Stimulated activated CD4-positive, alpha-beta T cell treated with anti-CD3 and anti-CD28 coated beads, Interleukin-12 subunit alpha, Interleukin-12 subunit beta, amount 100 ng/mL, for 24 hours (primary cell): ENCODE measurements at places on chromosomes 13 and 19.

DNA sequence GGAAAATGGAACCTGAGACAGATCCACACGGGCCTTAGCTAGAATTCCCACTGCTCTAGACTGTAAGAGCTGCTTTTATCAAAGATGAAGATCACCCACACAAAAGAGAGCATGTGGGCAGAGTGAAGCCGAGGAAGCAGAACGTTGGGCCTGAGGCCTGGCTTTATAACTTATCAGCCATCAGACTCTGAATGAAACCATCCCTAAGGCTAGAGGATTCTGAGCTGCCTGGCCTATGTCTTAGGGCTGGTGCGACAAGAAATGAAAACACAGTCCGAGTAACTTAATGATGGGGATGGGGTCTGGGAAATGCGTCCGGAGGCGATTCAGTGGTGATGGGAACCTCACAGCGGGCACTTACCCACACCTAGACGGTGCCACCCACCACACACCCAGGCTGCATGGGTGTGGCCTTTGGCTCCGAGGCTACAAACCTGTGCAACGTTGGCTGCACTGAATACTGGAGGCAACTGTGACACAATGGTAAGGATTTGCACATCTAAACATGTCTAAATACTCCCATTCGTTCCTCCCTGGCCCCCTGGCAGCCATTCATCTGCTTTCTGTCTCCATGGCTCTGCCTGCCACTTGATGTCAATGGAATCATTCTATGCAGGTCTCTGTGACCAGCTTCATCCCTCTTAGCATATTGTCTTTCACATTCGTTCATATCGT is 62.0 kb downstream of the SLC15A1 start:
- no peak for DNase-seq

- no peak for DNase-seq
Observed at GRCh38 chr19:5450482-5451126, 4.6 kb upstream of the ZNRF4 start.

DNA sequence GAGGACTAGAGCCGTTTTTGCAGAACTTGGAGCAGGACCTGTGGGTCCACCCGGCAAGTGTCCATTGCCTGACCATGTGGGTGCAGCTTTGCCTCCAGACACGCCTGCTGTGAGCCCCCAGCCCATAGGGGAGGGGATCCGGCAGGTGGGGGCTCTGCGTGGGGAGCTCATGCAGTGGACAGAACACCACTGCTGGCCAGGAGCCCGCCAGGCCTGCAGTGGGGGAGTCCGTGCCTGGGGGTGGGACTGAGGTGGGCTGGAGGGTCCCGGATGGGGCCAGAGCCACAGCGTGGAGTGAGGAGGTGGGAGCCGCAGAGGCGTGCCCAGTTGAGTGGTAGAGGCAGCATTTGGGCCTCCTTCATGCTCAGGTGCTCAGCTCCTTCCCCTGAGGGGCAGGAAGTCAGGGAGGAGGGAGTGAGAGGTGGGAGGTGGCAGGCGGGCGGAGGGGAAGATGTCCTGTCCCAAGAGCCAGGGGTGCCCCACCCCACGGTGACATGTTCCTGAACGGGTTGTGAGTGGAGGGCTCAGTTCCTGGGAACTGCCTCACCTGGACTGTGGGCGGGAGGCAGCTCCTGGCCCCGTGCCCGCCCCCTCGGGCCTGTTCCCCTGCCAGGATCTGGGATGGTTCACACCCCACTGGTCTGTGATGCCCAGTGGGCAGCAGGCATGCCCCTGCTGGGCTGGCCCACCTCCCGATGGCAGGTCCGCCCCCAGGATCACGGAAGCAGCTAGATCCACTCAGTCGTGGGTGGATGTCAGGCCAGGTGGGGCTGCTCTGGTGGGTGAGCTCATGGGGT is 8.8 kb downstream of the ADAT3 start:
- DNase-seq: no peak

DNA sequence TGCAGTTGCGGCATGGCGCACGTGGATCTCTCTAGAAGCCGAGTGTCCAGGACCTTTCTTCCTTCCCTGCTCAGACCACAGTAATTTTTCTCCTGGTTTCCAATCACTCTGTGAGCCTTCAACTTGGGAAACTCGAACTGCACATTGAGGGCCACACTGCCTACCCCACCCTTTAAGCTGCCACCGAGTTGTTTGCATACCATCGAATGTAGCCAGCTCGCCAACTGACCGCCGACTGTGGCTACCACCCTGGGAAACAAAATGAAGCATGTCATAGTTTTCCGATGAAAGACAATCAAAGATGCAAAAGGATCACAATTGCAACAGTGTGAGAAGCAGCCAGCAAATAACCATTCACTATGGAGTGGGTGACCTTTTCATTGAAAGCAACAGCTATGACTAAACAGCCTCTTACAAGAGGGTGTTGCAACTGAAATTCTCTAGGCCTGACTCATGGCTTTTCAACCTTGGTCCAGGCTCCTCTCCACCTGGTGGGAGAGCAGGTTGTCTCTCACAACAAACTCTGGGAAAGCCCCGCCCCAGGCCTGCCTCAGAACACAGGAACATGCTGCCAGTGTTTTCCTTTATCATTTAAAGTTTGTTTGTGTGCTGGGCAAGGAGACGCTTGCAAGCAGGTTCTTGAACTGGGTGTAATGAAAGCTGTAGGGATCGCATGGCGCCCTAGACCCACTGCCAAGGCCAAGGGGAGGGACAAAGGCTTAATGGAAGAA is 141.7 kb upstream of the SERP2 start:
- DNase-seq: no peak

DNA sequence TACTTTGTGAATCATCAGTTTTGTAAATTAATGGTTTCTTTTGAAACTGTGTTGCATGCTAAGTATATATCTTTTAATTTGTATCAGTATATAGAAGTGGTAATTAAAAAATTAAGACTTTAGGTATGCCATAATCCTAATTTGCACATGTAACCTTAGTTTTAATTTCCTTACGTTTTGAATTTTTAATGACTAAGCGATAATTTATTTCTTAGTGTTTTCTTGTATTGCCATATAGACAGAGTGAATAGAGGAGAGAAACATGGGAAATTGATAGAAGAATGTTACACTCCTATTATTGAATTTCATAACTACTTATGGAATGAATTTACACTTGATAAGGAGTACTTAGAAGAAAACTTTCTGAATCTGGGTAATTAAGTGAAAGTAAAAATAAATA is 29.5 kb downstream of the LPAR6 start:
- DNase-seq: no peak

DNA sequence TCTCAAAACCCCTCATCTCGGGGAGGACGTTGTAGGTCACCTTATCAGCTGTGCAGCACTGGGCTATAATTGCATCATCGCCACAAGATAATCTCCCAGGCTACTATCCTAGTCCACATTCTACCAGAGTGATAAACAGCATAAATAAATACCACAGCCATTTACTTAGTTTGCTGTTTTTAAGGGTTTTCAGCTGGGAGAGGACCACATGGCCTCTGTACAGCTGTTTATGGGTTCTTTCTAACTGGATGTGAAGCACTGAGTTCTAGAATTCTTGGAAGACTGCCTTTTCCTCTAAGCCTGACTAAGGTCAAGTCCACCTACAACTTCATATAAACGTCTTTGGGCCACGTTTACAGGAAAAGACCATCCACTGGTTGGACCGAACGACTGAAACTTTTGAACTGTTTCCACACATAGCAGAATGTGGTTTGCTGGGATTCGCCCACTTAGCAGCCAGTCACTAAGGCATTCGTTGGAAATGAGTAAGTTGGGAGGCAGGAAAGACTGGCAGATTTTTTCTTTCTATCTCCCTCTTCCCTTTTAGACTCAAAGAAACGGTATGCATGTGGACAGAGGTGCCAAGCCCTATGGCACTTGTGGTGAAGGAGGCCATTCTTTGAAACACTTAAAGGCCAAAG is 752.5 kb upstream of the SGCG start:
- no peak for DNase-seq

- no peak for DNase-seq
Observed at GRCh38 chr19:17733127-17733526, 13.8 kb downstream of the MAP1S start.

DNA sequence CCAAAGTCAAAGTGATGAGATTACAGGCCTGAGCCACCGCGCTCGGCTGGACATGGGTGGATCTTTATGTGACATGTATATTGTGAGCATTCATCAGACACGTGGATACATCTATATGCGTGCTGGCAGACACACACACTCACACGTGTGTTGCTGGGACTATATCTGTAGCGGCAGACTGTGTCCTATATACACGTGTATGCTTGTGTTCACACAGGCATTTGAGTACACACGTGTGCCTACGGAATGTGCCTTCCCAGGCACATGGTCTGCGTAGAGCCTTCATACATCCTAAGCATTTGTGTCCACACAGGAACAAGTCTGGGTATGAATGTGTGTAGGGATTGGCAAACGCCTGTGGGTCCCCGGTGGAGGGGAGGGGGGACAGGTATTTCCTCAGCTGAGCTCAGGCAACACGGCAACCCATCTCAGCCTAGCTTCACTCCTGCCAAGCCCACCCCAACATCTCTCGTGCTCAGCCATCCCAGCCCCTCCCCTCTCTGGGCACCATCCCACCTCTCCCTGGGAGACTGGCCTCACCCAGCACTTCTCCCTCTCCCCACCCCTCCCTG is 2.6 kb downstream of the UNC13A start:
- no peak for DNase-seq

DNA sequence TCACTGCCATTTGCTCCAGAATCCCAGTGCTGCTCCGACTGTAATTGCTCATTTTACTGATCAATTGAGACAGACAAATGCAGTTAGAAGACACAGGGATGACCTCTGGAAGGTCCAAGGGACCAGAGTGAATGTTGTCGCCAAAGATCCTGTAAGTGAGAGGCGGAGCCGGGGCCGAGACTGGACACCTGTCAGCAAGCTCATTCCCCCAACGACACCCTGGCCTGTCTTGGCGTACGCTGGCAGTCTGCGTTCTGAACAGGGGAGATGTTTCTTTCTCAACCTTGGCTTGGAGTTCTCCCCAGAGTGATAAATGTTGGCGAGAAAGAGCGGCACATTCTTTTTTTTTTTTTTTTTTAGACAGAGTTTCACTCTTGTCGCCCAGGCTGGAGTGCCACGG is 24.2 kb downstream of the GADD45B start:
- DNase-seq: no peak

GRCh38 chr19:38848299-38849146 is 1.3 kb downstream of the HNRNPL start:
- DNase-seq: no peak

DNA sequence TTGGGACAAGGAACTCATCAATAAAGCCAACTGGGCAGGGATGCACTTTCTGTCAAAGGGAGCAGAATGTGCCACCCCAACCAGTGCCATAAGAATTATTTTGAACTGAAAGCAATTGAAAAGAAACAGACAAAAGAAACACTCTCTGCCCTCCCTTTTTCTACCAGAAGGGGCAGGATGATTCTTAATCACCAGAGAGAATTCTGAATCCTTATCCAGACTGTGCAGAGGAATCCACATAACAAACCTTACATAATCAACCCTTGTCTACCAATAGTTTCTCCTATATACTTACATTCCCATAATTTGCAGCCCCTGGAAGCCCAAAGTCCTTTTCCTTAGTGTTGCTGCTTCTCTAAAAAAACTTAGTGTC is 520.7 kb upstream of the NBEA start:
- no peak for DNase-seq

DNA sequence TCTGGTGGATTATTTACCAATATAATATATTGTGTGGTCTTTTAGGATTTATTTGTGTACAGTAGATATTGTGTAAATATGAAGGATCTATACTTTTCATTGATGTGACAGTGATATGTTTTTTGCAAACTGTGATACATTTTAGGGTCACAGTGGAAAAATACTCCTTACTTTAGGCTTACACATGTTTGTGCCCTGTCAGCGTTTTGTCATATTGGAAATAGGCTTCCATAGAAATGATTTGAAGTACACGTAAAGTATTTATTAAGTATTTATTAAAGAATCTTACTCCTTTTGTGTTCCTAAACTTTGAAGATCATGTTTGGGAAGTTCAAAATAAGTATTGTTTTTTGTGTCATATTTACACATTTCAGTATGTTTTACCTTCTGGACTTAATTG is 5.0 kb downstream of the ZNF808 start:
- DNase-seq: no peak

- no peak for DNase-seq
Observed at GRCh38 chr13:33806470-33807248, 11.3 kb upstream of the RFC3 start.

DNA sequence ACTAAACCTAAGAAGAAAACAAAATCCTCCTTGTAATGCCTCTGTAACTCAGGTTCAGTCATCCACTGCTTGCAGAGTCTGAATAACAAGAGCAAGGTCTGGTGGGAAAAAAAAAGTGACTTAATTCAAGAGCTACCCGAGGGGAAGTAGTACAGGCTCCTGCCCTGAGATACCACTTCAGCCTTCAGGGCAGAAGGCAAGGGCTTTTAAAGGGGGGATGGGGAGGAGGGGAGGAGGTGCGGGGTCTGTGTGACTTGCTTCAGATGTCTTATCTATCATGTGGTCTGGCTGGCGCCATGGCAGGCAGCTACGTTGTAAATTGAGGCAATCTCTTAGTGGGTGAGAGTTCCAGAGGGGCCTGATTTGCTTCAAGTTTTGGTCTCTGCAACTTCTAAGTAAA is 66.7 kb downstream of the LRRC63 start:
- DNase-seq: no peak

GRCh38 chr13:90049989-90050671 is 1297.4 kb upstream of the MIR17HG start:
- DNase-seq: no peak

DNA sequence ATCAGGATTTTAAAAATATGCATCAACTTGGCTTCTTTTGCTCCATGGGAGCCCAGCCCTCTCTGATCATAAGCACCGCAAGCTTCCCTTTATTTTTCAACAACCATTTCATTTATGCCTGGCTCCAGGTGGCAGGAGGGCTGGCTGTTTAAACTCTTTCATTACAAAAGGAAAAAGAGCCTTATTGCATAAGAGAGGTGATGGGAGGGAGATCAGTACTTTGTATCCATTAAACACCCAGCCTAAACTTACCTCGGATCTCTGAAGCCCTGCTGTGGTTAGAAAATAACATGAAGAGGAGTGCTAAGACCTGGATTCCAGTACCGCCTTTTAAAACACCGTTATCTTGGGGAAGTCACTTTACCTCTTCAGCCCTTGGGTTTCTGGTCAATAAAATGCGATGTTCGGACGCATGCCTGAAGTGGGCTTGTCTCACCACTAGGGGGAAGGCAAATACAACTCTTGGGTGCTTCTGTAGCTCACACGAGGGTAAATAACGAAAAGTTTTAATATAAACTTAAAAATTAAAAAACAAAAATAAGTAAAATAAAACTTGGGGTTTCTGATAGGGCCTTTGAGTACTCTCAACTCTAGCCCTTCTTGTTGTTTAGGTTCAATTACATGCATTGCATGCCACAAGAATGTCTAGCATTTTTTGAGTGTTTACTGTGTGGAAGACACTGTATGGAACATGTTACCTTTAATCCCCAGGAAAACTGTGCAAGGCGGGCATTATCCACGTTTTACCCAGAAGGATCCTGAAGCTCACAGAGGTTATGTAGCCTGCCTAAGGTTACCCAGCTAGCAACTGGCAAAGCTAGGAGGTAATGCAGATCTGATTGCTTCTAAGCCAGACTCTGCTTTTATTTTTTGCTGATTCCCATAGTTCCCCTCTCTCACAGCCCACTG is 240.3 kb downstream of the LMO7 start:
- peak; percentile 7 for DNase-seq

GRCh38 chr13:32903720-32904119 is 112.5 kb upstream of the KL start:
- DNase-seq: no peak

- DNase-seq: no peak
Observed at GRCh38 chr19:11306337-11306736, 10.4 kb downstream of the TSPAN16 start.

- DNase-seq: no peak
Observed at GRCh38 chr19:51079481-51080110, 3.1 kb downstream of the KLK14 start.

GRCh38 chr13:101660711-101661110 is 208.2 kb downstream of the ITGBL1 start:
- DNase-seq: no peak
